ENCODE measurements at places on chromosomes 16 and 17. TPM values are rescaled to one million over a fixed set of nuclear protein-coding genes. Genes with fewer than 3 reads are reported as not detected.
A peak's percentile ranks its signal among the peaks of the same experiment; 100 is the strongest.

GRCh38 chr17:4105232-4105631, 37.6 kb downstream of the ZZEF1 start:
- no peaks in the 10 kb centered on the region for H3K27me3 ChIP-seq
- H3K4me1 ChIP-seq: no peaks in the 10 kb centered on the region
- no peak overlapping the region for H3K27ac ChIP-seq
- H3K4me3 ChIP-seq: no peak overlapping the region
- no peak for DNase-seq

DNA sequence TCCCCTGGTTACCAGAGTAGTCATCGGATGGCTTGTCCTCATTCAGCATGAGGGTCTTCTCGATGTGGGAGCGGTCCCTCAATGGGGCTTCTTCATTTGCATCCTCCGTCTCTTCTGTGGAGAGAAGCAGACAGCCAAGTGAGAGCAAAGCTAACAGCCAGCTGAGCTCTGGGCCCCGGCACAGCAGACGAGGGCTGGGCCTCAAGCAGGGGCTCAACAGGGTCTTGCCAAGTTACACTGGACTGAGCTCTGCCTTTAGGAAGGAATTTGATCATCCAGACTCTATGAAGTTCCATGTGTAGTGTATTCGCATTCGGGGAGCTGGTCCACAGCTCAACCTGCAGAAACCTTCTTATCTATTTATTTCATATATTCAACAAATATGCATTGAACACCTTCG, 37.4 kb downstream of the SRL start:
- H3K4me1 ChIP-seq: peaks cover 9% of the 10 kb centered on the region
- H3K27me3 ChIP-seq: no peaks in the 10 kb centered on the region
- H3K27ac ChIP-seq: no peak overlapping the region
- no peak overlapping the region for H3K4me3 ChIP-seq

GRCh38 chr16:21301895-21302291, 23.8 kb upstream of the CRYM start:
- peaks cover 20% of the 10 kb centered on the region for H3K4me1 ChIP-seq
- DNase-seq: no peak
- peak overlapping the region; percentile 61 for H3K4me3 ChIP-seq
- H3K36me3 ChIP-seq: no peaks in the 10 kb centered on the region
- H3K27me3 ChIP-seq: no peaks in the 10 kb centered on the region

DNA sequence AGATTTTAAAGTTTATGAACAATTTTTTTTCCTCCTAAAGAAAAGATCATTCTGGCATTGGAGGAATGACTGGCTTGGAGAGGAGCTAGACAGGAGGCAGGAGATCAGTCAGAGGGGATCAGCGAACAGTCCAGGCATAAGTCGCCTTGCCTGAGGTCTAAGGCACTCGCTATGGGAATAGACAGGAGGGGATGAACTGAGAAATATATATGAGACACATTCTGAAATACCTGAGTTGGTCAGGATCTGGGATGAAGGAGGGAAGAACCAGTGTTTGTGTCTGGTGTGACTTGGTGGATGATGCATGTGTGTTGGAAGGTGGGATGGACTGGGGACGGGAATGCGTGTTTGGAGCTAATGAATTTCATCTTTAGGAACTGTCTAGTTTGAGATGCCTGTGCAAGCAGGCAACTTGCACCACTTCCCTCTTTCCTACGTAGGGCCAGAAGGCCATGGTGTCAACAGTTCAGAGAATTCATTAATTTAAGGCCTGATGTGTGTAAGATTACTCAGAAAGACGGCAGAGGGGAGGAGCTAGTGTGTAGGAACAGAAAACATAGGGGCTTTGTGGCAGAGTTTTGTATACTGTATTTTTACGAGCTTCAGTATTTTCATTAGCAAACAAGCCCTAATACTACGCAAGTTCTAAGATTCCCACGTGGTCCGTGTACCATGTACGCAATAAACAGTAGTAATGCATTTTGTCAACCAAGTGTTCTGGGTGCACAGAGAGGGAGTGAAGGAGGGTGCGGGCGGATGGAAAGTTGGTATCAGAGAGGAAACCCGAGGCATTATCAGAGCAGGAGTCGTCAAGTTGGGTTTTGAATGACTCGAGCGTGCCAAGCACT, 825 bp downstream of the HEATR6 start:
- no peaks in the 10 kb centered on the region for H3K27me3 ChIP-seq
- peak overlapping the region; percentile 84 for H3K27ac ChIP-seq
- no peak for DNase-seq
- H3K36me3 ChIP-seq: no peaks in the 10 kb centered on the region

- no peak overlapping the region for H3K4me3 ChIP-seq
- no peaks in the 10 kb centered on the region for H3K27me3 ChIP-seq
- no peaks in the 10 kb centered on the region for H3K4me1 ChIP-seq
Measured at GRCh38 chr16:78743556-78743955, 644.1 kb downstream of the WWOX start.

GRCh38 chr16:85651629-85652430, 36.9 kb downstream of the GINS2 start:
- no peaks in the 10 kb centered on the region for H3K27me3 ChIP-seq
- peaks cover 8% of the 10 kb centered on the region for H3K36me3 ChIP-seq
- peak overlapping the region; percentile 42 for H3K27ac ChIP-seq
- H3K4me1 ChIP-seq: peaks cover 40% of the 10 kb centered on the region
- no peak for DNase-seq

DNA sequence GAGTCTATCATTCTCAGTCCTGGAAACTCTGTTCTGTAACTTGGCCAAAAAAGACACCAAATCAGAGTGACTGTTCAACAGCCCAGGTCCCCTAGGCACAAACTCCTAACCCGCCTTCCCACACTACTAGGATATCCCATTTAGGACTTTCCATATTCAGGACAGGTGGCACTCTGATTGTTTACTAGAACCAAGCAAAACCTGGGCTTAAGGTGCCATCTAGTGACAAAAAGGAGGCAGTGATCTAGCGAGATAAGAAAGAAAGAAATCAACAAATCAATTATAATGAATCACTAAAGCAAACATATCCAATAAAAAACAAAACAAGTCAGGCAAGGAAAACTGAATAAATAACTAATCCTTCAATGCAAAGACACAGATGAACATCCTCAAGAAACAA, 203.9 kb downstream of the CEP112 start:
- no peaks in the 10 kb centered on the region for H3K27me3 ChIP-seq
- H3K27ac ChIP-seq: no peak overlapping the region
- H3K4me3 ChIP-seq: no peak overlapping the region
- H3K36me3 ChIP-seq: peaks cover 6% of the 10 kb centered on the region
- no peaks in the 10 kb centered on the region for H3K4me1 ChIP-seq
- DNase-seq: no peak

DNA sequence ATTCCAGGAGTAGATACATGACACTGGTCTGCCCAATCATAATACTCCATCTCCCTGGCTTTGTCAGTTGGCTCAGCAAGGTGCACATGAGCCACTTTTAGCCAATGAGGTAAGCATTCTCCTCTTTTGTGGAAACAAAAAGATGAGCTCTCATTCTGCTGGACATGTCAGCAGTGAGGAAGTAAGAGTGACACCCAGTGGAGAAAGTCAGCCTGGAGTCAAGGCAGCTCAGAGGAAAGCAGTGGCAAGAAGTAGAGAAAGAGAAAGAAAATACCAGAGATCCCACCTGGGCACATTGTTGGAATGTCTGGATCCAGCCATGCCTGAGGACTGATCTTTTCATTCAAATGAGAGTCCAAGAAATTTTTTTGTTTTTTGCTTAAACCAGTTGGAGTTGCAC, 496.9 kb upstream of the C16orf82 start:
- no peaks in the 10 kb centered on the region for H3K27me3 ChIP-seq
- DNase-seq: no peak
- no peaks in the 10 kb centered on the region for H3K4me1 ChIP-seq
- no peak overlapping the region for H3K27ac ChIP-seq
- H3K36me3 ChIP-seq: no peaks in the 10 kb centered on the region
- H3K4me3 ChIP-seq: no peak overlapping the region

GRCh38 chr16:80693553-80693952, 110.8 kb downstream of the CDYL2 start:
- no peak for DNase-seq
- H3K4me1 ChIP-seq: no peaks in the 10 kb centered on the region
- no peaks in the 10 kb centered on the region for H3K36me3 ChIP-seq
- no peaks in the 10 kb centered on the region for H3K27me3 ChIP-seq
- no peak overlapping the region for H3K4me3 ChIP-seq
- H3K27ac ChIP-seq: no peak overlapping the region

DNA sequence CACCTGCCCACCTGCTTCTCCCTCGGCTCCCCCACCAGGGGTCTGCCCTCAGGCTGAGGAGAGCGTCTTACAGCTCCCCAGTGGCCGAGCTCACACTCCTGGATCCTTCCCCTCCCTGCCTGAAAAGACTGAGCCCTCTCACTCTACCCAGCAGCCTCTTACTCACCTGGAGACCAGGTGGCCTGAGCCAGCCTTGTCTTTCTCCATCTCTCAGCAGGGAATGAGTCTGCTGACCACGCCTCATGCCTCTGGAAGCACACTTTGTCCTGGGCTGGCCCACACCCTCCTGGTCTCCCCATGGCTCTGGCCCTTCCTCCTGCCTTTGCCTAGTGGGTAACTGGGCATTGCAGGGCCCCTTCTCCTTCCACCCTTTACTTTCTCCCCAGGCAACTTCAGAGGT, 177.2 kb downstream of the ENGASE start:
- DNase-seq: no peak
- H3K36me3 ChIP-seq: no peaks in the 10 kb centered on the region
- H3K27me3 ChIP-seq: no peaks in the 10 kb centered on the region
- no peak overlapping the region for H3K27ac ChIP-seq
- no peak overlapping the region for H3K4me3 ChIP-seq

DNA sequence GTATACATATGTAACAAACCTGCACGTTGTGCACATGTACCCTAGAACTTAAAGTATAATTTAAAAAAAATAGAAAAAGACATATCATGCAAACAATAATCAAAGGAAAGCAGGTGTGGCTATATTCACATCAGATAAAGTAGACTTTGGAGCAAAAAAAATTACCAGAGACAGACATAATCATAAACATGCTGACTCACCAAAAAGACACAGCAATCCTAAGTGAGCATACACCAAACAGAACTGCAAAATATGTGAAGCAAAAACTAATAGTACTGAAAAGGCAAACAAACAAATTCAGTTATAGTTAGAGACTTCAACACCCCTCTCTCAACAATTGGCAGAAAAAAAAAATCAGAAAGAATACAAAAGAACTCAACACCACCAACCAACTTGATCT, 29.9 kb downstream of the SHCBP1 start:
- no peak for DNase-seq
- H3K27ac ChIP-seq: no peak overlapping the region
- H3K36me3 ChIP-seq: no peaks in the 10 kb centered on the region
- no peaks in the 10 kb centered on the region for H3K4me1 ChIP-seq
- no peaks in the 10 kb centered on the region for H3K27me3 ChIP-seq

- H3K4me3 ChIP-seq: no peak overlapping the region
- peaks cover 71% of the 10 kb centered on the region for H3K4me1 ChIP-seq
- peak overlapping the region; percentile 83 for H3K27ac ChIP-seq
- H3K36me3 ChIP-seq: no peaks in the 10 kb centered on the region
- no peaks in the 10 kb centered on the region for H3K27me3 ChIP-seq
Measured at GRCh38 chr17:57889892-57890856, 40.3 kb upstream of the MRPS23 start.

DNA sequence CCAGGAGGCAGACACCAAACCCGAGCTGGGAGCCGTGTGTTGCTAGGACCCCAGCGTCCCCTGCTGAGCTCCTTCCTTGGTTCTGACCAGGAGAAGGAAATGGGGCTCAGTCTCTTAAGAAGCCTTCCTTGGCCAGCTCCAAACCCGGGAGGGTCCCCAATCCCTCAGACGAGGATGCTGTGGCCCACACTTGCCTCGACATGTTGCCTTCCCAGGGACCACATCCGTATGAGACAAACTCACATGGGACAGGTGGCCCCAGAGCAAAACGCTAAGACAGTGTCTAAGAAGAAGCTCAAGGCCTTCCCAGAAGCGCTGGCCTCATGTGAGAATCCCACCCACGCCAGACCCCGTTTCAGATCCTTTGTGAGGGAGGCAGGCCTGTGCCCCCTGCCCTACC, 19.8 kb downstream of the LGALS9 start:
- H3K36me3 ChIP-seq: no peaks in the 10 kb centered on the region
- DNase-seq: no peak
- no peak overlapping the region for H3K4me3 ChIP-seq
- H3K4me1 ChIP-seq: no peaks in the 10 kb centered on the region
- H3K27me3 ChIP-seq: no peaks in the 10 kb centered on the region

- H3K4me3 ChIP-seq: peak overlapping the region; percentile 63
- H3K27me3 ChIP-seq: peaks cover 34% of the 10 kb centered on the region
- DNase-seq: no peak
- peak overlapping the region; percentile 52 for H3K27ac ChIP-seq
- peaks cover 34% of the 10 kb centered on the region for H3K4me1 ChIP-seq
- H3K36me3 ChIP-seq: no peaks in the 10 kb centered on the region
Measured at GRCh38 chr16:88455610-88456355, 2.7 kb downstream of the ZFPM1 start.

GRCh38 chr16:31535737-31536136, 8.0 kb downstream of the AHSP start:
- H3K27ac ChIP-seq: no peak overlapping the region
- H3K4me3 ChIP-seq: no peak overlapping the region
- H3K36me3 ChIP-seq: no peaks in the 10 kb centered on the region
- no peak for DNase-seq
- peaks cover 51% of the 10 kb centered on the region for H3K27me3 ChIP-seq

GRCh38 chr16:15993946-15994665, 44.7 kb downstream of the ABCC1 start:
- H3K4me1 ChIP-seq: no peaks in the 10 kb centered on the region
- DNase-seq: no peak
- H3K36me3 ChIP-seq: no peaks in the 10 kb centered on the region
- no peak overlapping the region for H3K27ac ChIP-seq

DNA sequence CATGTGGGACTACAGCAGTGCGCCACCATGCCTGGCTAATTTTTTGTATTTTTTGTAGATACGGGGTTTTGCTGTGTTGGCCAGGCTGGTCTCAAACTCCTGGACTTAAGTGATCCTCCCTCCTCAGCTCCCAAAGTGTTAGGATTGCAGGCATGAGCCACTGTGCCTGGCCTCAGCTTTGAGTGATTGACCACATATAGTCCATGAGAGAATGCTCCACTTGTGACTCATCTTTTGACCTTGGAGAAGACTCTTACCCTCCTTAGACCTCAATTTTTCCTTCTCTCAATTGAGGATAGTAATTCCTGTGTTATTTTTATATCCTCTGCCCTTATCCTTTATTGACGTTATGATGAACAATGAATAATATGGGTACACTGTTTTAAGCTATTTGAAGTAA, 30.9 kb upstream of the DUSP14 start:
- no peaks in the 10 kb centered on the region for H3K27me3 ChIP-seq
- no peak overlapping the region for H3K27ac ChIP-seq
- no peak for DNase-seq
- H3K36me3 ChIP-seq: peaks cover 5% of the 10 kb centered on the region

Gene TAC4
- total RNA-seq: not detected

Gene MARVELD3
- 0.60 TPM for total RNA-seq

Gene ANKRD11
- total RNA-seq: 113 TPM

Gene SGSH
- total RNA-seq: 34.3 TPM

Gene PPY
- not detected for total RNA-seq

Gene ABI3
- total RNA-seq: 9.6 TPM

Gene CDK5R1
- total RNA-seq: 0.84 TPM

Gene ENPP7
- total RNA-seq: not detected

Gene AATK
- total RNA-seq: 247 TPM

Gene PRSS8
- not detected for total RNA-seq

Measured in tibial nerve (tissue), 4 donors.